Stimulated activated CD4-positive, alpha-beta T cell treated with anti-CD3 and anti-CD28 coated beads, Interleukin-4, amount 100 ng/mL, for 4 hours (primary cell): ENCODE measurements at places on chromosomes 6 and 20.
A peak's percentile ranks its signal among the peaks of the same experiment; 100 is the strongest.

DNA sequence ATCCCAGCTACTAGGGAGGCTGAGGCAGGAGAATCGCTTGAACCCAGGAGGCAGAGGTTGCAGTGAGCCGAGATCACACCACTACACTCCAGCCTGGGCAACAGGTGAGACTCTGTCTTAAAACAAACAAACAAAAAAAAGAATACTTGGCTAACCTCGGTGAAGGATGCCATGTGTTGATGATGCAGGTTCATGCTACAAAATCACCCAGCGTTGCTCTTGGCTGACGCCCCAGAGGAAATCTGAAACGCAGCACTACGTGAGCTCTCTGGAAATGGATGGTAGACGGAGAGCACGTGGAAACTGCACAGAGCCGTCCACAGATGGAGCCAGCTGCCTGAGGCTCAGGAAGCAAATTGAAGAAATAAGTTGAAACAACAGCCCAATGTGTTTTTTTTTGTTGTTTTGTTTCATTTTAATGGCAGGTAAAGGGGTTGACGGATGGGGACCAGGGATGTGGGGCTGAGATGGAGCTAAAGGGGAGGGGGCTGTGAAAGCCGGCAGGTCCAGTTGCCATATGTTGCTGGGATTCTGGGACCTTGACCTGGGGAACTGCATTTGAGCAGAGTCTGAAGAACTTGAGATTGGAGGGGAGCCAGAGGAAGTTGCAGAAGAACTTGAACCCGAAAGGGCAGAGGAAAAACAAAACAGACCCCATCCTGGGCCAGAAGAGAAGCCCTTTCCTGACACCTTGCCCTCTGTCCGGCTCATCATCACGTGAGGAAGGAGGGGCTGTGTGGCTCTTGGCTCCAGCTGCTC, 12.8 kb upstream of the MANBAL start:
- DNase-seq: no peak

DNA sequence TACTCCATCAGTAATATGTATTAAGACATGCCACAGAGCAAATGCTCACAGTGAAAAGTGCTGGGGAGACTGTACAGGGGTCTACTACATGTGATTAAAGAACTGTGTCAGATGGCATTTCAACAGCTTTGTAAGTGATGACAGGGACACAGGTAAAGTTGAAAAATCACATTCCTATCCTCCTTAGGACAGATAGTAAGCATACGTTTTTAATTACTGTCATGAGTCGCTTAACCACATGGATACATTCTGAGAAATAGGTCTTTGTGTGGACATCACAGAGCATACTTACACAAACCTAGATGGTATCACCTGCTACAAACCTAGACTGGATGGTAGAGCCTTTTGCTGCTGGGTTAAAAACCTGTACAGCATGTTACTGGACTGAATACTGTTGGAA, 645.8 kb upstream of the AGPAT4 start:
- no peak for DNase-seq

DNA sequence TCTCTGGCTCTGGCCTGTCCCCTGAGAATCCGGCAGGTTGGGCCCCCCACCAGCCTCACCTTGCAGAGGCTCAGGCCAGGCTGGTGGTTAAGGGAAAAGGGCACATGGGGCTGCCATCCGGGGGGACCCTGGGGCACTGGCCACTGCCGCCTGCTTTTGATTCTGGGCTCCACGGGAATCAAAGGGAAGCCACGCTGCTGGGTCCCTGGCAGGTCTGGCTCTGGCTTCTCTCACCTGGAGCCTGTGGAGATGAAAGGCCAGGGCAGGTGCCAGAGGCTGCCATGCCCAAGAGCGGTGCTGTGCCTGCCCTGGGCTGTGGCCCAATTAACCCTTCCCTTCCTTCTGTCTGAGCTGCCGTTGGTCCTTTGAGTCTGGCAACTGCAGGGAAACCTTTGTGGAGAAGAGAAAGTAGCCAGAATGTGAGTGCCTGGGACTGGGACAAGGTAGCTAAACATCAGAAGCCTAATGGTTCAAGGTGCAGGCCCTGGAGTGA, 9.4 kb upstream of the CDH22 start:
- no peak for DNase-seq

GRCh38 chr6:65671922-65672321, 35.1 kb downstream of the EYS start:
- no peak for DNase-seq

- DNase-seq: no peak
These were observed 11.3 kb downstream of the STK35 start for GRCh38 chr20:2112910-2113309.

GRCh38 chr20:35742741-35743523, 872 bp upstream of the RBM39 start:
- DNase-seq: no peak

DNA sequence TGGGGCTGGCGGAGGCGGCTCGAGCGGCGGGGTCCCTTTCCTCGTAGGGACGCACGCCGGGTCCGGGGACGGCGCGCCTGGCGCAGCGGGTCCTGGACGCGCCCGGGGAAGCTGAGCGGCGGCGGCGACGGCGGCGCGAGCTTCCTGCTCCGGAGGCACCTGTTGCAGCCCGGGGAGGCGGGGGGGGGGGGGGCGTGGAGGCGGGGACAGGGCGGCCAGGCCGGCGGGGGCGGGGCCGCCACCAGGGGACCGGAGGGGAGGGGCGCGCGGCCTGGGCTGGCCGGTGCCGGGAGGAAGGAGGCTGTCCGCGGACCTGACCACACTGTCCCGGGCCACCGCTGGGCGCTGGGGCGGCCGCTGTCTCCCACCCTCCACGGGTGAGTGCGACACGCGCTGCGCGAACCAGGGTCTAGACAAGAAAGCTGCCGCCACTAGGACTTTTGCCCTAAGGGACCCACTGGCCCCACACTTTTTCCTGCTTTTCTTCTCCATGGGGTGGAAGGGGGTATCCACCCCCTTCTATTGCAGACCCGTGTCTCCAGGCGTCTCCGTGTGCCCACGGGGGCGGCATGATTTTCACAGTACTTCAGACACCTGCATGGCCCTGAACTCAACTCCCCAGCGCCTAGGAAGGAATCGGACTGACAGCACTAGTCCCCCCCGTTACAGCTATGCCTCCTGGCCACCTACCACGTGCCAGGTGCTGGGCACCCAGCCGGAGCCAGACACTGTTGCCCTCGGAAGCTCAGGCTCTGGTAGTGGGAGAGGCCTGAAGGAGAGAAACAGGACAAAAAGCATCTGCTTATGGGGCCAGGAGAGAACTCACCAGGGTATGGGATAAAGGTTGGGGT, at the start of gene NFATC2:
Gene NFATC2, minus strand, starts transcription at position 149 of the 851 bp plus-strand sequence. CDS start 220 bp downstream, outside the sequence.
- peak; percentile 41 for DNase-seq

DNA sequence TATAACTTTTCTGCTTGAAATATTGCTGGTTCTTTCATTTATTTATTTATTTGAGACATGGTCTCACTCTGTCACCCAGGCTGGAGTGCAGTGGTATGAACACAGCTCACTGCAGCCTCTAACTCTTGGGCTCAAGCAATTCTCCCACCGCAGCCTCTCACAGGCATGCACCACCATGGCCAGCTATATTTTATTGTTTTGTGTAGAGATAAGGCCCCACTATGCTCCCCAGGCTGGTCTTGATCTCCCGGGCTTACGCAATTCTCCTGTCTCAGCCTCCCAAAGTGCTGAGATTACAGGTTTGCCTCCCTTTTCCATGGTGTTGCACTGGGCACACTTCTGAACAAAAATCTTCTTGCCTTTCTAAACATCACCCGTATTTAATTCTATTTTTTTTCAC, 39.1 kb upstream of the RNGTT start:
- no peak for DNase-seq

- DNase-seq: no peak
These were observed 124.7 kb downstream of the PREX1 start for GRCh38 chr20:48703107-48703506.

GRCh38 chr6:111175109-111175508, 87.8 kb downstream of the SLC16A10 start:
- DNase-seq: no peak
